Liver (tissue), 10 donors: ENCODE measurements at places on chromosomes 5 and 9. TPM values are rescaled to one million over a fixed set of nuclear protein-coding genes. Genes with fewer than 3 reads are reported as not detected.
A peak's percentile ranks its signal among the peaks of the same experiment; 100 is the strongest.

The CTXN3 gene
- not detected for total RNA-seq

DNA sequence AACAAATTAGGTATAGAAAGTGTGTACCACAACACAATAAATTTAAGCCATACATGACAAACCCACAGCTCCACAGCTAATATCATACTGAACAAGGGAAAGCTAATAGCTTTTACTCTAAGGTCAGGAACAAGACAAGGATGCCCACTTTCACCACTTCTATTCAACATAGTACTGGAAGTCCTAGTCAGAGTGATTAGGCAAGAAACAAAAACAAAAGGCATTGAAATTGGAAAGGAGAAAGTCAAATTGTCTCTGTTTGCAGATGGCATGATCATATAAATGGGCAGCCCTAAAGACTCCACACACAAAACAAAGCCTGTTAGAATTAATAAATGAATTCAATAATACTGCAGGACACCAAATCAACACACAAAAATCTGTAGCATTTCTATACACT, 548.8 kb downstream of the CTNND2 start:
- no peaks in the 10 kb centered on the region for H3K27me3 ChIP-seq
- DNase-seq = no peak
- H3K4me1 ChIP-seq = no peaks in the 10 kb centered on the region
- H3K27ac ChIP-seq = no peak overlapping the region

The MARCOL gene
- total RNA-seq = not detected

GRCh38 chr9:76598981-76599380, 140.0 kb downstream of the GCNT1 start:
- no peaks in the 10 kb centered on the region for H3K36me3 ChIP-seq
- no peaks in the 10 kb centered on the region for H3K4me1 ChIP-seq
- no peak overlapping the region for H3K27ac ChIP-seq
- H3K27me3 ChIP-seq = peaks cover 3% of the 10 kb centered on the region
- H3K4me3 ChIP-seq = no peak overlapping the region
- DNase-seq = no peak

GRCh38 chr5:159152876-159153275, 53.2 kb upstream of the EBF1 start:
- no peak for DNase-seq
- H3K27me3 ChIP-seq = no peaks in the 10 kb centered on the region
- no peaks in the 10 kb centered on the region for H3K36me3 ChIP-seq

The MYMK gene
- not detected for total RNA-seq

DNA sequence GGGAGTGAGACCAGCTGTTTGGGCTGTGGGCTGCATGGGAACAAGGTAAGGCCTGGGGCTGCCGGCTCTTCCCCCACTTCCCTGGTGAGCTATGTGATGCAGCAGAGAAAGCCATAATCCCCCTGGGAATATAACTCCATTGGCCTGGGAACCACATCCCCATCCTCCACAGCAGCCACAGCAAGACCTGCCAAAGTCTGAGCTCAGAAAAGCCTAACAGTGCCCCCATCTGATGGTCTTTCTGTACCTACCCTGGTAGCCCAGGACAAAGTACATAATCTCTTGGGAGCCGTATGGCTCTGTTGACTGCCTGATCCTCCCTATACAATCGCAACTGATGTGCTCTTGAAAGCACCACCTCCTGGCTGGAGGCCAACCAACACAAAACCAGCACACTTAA, 432.6 kb downstream of the CDH18 start:
- DNase-seq = no peak
- H3K4me1 ChIP-seq = no peaks in the 10 kb centered on the region
- H3K27ac ChIP-seq = no peak overlapping the region
- no peaks in the 10 kb centered on the region for H3K36me3 ChIP-seq

DNA sequence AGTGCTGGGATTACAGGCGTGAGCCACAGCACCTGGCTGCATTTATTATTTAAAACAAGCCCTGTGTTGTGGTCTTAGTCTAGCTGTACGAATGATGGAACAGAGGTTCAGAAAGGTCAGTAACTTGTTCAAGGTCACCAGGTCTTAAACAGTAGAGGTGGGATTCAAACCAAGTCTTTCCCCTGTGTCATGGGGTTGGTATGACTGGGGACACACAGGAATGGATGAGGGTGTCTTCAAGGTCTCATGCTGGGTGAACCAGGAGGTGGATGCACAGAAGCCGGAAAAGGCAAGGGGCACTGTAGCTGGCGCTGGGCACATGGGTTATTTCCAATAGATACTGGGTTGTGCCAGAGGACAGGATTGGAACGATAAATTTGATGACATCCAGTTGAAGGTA, 32.2 kb upstream of the TJP2 start:
- H3K4me3 ChIP-seq = no peak overlapping the region
- no peak for DNase-seq
- H3K36me3 ChIP-seq = no peaks in the 10 kb centered on the region

DNA sequence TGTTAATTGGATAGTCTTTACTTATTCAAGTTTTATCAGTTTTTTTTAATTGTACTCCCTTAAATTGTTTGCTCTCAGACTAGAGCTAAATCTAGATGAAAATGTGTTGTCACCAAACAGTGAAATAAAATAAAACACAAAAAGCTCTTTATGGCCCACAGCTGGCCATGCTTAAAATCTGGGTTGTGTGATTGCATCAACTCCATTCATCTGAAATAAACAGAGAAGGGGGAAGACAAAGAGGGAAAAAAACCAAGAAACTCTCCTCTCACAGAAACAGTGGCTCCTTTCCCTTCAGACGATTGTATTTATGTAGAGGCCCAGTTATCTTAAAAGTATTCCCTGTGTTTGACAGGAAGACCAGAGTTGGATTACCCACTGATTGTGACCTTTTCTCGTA, 422.4 kb downstream of the IRX1 start:
- no peak overlapping the region for H3K4me3 ChIP-seq
- H3K36me3 ChIP-seq = no peaks in the 10 kb centered on the region
- no peak overlapping the region for H3K27ac ChIP-seq
- no peaks in the 10 kb centered on the region for H3K4me1 ChIP-seq
- no peak for DNase-seq
- H3K27me3 ChIP-seq = no peaks in the 10 kb centered on the region

The LCN1 gene
- total RNA-seq = not detected

- no peaks in the 10 kb centered on the region for H3K4me1 ChIP-seq
- H3K4me3 ChIP-seq = no peak overlapping the region
- no peaks in the 10 kb centered on the region for H3K27me3 ChIP-seq
- H3K36me3 ChIP-seq = no peaks in the 10 kb centered on the region
- no peak overlapping the region for H3K27ac ChIP-seq
These were observed 20.3 kb upstream of the NINJ1 start for GRCh38 chr9:93154293-93154903.

- DNase-seq = no peak
- H3K4me3 ChIP-seq = no peak overlapping the region
- H3K27me3 ChIP-seq = peaks cover 3% of the 10 kb centered on the region
- no peak overlapping the region for H3K27ac ChIP-seq
- H3K4me1 ChIP-seq = no peaks in the 10 kb centered on the region
These were observed 6.8 kb upstream of the IRX4 start for GRCh38 chr5:1889321-1890065.

- no peak overlapping the region for H3K27ac ChIP-seq
- no peak for DNase-seq
These were observed 303.9 kb downstream of the DMRT2 start for GRCh38 chr9:1354086-1354485.

The DNAH5 gene
- 14.8 TPM for total RNA-seq

DNA sequence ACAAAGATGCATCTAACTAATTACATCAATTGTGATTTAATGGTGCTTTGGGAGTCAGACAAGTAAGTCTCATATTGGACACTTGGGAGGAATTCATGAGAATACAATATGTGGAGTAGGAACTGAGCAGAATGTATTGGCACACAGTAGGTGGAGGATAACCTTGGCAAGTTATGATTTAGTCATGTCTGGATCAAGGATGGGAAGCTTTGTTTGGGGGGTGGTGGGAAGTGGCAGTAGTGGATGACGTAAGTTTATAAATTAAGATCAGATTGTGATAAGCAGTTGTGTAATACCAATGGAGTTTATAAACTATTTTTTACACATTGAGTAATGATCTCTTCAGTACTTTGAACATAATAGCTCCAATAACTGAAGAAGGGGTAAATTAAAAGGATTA, 67.0 kb downstream of the SGCD start:
- H3K27me3 ChIP-seq = no peaks in the 10 kb centered on the region

- no peak overlapping the region for H3K4me3 ChIP-seq
- no peak for DNase-seq
- peak overlapping the region; percentile 65 for H3K27ac ChIP-seq
- H3K27me3 ChIP-seq = no peaks in the 10 kb centered on the region
These were observed 11.1 kb upstream of the CTSL start for GRCh38 chr9:87714819-87715218.

DNA sequence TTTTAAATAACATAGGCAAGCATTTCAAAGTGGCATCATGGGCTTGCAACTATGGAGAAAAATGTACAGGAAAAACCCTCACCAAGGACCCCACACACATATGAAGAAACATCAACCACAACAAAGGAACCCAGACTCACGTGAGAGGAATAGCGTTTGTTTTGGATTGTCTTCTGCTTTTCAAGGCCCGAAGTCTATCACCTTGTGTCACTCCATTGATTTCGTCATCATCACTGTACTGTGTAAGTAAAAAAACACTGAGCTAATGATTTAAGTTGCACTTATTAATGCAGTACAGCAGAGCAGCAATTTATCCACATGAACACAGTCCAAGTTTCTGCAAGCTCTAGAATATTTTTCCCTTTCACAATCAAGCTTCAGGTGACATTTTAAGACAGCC, 72.4 kb downstream of the HABP4 start:
- H3K4me1 ChIP-seq = no peaks in the 10 kb centered on the region
- H3K36me3 ChIP-seq = peaks cover 3% of the 10 kb centered on the region
- no peaks in the 10 kb centered on the region for H3K27me3 ChIP-seq
- no peak overlapping the region for H3K27ac ChIP-seq
- no peak for DNase-seq
- H3K4me3 ChIP-seq = no peak overlapping the region

The PCDHGB4 gene
- total RNA-seq = 1.7 TPM

- H3K27me3 ChIP-seq = no peaks in the 10 kb centered on the region
- no peak for DNase-seq
- H3K27ac ChIP-seq = no peak overlapping the region
These were observed 142.2 kb downstream of the SLIT3 start for GRCh38 chr5:169158764-169159163.

DNA sequence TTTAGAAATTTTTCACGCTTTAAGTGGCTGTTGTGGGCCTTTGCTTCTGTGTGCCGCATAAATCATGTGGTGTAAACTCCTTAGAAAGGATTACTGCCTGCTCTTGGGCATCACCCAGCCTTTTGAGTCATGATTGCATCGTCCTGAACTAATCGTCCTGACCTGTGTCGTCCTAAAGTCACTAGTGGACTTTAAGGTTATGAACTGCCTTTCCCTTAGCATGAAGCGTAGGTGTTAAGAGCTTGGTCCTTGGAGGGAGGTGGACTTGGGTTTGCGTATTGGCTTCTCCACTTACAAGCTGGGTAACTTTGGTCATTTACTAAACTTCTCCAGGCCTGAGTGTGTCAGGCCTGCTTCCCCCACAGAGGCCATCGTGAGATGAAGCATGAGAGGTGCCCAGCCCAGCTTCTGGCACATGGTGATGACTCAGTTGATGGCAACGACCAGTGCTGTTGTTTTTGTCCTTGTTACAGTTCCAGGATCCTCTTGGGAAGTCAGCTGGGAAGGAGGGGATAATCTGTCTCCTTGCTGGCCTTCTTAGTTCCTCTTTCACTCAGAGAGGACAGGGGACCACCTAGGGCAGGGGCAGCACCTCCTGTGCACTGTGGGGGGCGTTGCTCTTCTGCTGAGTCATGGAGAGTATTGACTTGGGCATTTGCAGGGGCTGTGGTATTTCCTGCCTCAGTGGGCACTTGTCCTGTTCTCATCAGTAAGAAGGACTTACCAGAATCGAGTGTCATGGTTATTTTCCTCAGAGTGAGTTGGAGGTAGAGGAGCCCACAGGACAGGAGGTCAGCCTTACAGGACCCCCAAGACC, 54.2 kb upstream of the NCS1 start:
- no peak overlapping the region for H3K27ac ChIP-seq
- peaks cover 5% of the 10 kb centered on the region for H3K36me3 ChIP-seq
- no peak overlapping the region for H3K4me3 ChIP-seq
- H3K27me3 ChIP-seq = no peaks in the 10 kb centered on the region
- H3K4me1 ChIP-seq = no peaks in the 10 kb centered on the region

The KCNV2 gene
- total RNA-seq = not detected

The SLC6A19 gene
- 4.9 TPM for total RNA-seq

The NUP155 gene
- total RNA-seq = 13.1 TPM

GRCh38 chr9:16023446-16023845, 470.6 kb downstream of the CCDC171 start:
- H3K27ac ChIP-seq = no peak overlapping the region
- H3K36me3 ChIP-seq = no peaks in the 10 kb centered on the region
- DNase-seq = no peak
- H3K4me3 ChIP-seq = no peak overlapping the region

- no peak for DNase-seq
- no peaks in the 10 kb centered on the region for H3K27me3 ChIP-seq
- H3K4me1 ChIP-seq = peaks cover 28% of the 10 kb centered on the region
- no peak overlapping the region for H3K4me3 ChIP-seq
- no peaks in the 10 kb centered on the region for H3K36me3 ChIP-seq
- peak overlapping the region; percentile 78 for H3K27ac ChIP-seq
These were observed 3.5 kb upstream of the TNIP1 start for GRCh38 chr5:151084363-151084762.

DNA sequence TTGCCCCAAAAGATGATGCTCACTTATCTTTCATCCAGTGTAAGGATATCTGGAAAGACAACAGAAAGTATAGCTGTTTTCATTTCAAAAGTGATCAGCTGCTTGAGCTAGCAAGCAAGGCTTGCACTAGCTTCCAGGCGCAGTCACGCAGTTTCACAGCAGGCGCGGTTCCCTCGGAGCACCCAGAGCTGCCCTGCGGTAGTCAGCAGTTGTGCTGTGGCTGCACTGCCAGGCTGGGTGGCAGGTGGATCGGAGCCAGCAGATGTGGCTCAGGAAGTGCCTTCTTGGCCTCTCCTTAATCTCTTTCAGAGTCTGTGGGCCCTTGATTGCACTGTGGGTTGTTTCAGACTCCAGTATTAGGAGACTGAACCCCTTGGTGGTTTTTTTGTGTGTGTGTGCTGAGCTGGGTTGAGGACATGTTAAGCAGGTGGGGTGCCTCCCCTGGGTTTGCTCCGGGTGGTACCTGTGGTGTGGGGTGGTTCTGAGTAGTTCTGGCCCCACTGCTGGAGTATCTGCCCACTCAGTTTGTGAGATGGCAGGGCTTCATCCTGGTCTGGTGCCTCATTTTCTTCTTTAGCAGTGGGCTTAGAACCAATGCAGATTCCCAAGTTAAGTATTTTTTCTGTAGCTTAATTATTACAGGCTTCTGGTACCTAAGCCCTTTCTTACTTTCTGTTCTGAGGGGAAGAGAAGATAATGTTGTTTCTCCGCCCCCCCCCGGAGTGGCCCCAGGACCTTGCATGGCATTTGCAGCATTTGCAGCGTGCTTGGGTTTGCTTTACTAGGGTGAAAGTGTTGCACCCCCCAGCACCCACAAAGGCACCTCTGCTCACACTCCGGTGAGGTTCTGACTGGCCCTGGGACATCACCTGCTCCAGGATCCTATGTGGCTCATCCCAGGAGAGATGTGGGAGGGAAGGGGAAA, 16.4 kb downstream of the TENT4A start:
- H3K36me3 ChIP-seq = no peaks in the 10 kb centered on the region
- peak overlapping the region; percentile 7 for H3K27ac ChIP-seq
- H3K4me1 ChIP-seq = peaks cover 58% of the 10 kb centered on the region
- no peaks in the 10 kb centered on the region for H3K27me3 ChIP-seq
- no peak overlapping the region for H3K4me3 ChIP-seq

The NFIB gene
- 23.2 TPM for total RNA-seq
